Calu3 (cell line): ENCODE measurements at places on chromosomes 13 and 19. TPM values are rescaled to one million over a fixed set of nuclear protein-coding genes. Genes with fewer than 3 reads are reported as not detected.
A peak's percentile ranks its signal among the peaks of the same experiment; 100 is the strongest.

- no peak for DNase-seq
Observed at GRCh38 chr19:14413693-14414181, 5.4 kb downstream of the DDX39A start.

KCNN4 gene
- 147 and 152 TPM in 2 replicates for total RNA-seq

- no peak for DNase-seq
Observed at GRCh38 chr13:84962849-84963248, 836.4 kb downstream of the SLITRK6 start.

DNA sequence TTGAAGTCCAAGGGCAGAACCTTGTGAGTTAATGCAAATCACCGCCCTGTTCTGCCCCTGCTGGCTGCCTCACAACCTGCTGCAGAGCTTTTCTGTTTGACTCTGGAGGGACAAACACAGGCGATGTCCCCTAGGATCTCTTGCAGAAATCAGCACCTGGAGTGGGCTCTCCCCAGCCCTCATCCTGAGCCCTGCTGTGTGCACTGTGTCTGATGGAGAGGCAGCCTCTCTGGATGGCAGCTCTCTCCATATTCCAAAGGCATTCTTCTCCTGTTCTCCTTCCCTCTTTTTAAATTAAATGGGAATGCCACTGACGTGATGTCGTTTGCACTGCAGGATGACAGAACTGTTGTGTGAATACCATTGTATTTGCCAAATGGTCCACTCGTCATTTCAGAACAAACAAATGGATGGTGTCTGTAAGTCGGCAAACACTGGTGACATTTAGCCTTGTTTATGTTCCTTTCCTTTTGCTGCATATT is 184.1 kb downstream of the ZNF536 start:
- DNase-seq: no peak

DNA sequence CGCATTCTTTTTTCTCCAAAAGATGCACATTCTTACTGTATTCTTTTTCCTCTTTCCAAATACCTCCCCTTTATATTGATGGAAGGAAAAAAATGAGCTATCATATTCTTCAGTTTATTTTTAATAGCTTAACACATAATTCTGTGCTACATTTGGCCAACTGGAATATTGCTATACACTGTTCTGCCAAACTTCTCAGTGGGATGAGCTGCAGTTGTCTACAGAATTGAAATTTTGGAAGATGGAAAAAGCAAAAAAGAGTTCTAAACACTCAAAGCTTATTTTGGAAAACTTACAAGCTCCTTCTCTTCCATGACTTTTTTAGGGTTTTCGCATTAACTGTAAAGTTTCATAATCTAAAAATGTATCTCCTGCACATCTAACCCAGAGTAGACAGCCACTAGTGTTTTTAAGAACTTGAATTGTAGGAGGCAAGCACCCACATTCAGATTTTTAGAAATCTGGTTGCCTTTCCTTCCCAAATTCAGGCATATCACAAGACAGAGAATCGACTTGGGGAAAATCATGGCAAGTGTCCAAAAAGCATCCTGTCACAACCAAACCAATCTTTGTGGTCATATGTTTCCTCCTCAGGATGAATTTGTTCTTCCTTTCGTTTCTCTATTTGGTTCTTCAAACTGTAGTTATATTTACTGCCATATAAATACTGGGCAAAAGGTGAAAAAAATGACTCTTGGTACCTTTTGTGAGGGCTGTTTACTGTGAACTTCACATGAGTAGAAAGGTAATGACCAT is 111.4 kb upstream of the FRY start:
- no peak for DNase-seq

- no peak for DNase-seq
Observed at GRCh38 chr19:29285878-29286277, 72.9 kb upstream of the UQCRFS1 start.

GRCh38 chr19:54030895-54031586 is 32.7 kb downstream of the VSTM1 start:
- peak; percentile 55 for DNase-seq

SMIM24 gene
- total RNA-seq: 1.5 and 6.3 TPM in 2 replicates

METTL21C gene
- not detected in 2 replicates for total RNA-seq

DNA sequence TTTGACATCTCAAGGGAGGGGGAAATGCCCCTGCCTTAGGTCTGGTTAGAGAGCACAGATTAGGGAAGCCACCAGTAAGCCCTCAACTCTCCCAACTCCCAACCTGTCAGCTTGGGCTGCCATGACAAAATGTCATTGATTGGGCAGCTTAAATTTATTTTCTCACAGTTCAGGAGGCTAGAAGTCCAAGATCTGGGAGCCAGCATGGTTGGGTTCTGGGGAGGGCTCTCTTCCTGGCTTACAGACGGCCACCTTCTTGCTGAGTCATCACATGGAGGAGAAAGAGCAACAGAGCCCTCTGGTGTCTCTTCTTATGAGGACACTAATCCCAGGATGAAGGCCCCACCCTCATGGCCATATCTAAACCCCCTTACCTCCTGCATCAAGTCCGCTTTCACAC is 24.2 kb downstream of the C19orf12 start:
- DNase-seq: peak; percentile 43

DNA sequence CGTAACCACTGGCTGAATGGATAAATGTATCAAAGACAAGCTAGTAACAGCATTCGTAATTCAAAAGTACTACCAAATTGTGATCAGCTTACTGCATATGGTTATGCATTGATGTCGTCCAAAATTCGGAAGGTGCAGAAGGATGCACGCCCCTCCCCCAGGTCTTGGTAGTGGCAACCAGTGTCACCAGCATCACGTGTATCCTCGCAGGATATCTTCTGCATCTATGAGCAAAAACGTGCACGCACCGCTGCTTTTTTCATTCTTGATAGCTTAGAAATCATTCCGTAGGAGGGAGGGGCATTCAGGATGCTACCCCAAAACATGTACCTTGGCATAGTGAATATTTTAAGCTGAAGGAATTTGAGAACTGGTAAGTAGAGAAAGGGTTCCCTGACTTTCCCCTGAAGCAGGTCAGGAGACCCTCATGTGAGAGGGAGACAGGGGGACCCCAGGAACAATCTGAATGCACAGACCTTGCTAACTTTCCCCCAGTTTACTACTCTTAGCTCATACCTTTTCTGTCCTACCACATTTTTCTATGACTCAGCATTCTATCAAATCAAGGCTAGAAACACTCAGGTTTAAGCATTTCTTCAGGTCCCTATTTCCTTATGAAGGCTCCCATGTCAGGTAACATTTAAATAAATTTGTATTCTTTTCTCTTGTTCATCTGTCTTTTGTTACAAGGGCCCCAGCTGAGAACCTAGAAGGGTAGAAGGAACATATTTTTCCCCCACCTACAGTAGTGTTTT is 61.2 kb upstream of the TM9SF2 start:
- no peak for DNase-seq

DNA sequence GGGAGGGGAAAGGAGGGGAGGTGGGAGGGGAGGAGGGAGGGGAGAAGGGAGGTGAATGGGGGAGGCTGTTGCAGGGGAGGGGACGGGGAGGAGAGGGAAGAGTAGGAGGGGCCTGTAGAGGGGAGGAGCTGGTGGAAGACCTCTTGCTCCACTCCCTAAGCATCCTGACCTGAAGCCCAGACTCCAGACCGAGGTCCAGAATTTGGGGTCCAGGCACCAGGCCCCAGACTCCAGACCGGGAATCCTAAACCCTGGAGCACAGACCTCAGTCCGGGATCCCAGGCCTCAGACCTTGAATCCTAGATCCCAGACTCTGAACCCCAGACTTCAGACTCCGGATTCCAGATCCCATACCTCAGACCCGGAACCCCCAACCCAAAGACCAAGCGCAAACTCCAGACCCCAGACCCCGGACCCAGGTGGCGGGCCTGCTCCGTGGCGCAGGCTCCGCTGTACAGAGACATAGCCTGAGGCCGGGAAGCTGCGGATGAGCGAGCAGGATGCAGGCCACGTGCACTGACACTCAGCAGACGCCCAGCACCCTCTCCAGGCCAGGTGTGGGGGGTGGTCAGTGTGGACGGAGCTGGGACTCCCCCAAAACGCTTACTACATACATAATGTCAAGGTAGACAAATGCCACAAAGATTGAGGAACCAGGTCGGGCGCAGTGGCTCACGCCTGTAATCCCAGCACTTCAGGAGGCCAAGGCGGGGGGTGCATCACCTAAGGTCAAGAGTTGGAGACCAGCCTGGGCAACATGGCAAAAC is 710 bp upstream of the BTBD2 start:
- DNase-seq: peak; percentile 60

DNA sequence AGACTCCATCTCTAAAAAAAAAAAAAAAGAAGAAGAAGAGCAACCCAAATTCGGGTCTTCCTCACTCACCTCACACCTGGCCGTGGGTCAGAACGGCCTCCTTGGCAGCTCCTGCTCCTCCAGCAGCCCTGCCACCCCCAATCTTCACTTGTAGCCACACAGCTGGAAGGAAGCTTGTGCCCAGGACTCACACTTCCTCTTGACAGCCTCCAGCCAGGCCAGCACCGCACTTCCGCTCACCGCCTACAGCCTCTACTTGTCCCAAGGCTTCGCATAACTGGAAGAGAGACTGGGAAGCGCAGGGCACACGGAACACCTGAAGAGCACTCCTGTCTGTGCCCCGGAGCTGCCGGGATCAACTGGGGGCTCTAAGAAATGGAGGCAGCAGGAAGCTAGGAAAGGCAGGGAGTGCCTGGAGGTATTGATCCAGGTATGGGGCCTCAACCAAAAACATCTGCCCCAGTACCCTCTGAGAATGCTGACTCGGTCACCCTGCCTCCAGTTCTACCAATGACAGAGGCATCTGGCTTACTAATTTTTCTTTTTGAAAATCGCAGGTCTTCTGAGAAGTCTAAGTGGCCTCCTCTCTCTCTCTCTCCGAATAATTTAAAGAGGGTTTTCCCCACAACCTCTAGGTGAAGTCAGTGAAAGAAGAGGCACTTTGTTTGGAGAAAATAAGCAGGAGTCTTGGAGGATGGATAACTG is 31.1 kb upstream of the ATP12A start:
- no peak for DNase-seq

GRCh38 chr19:1309977-1310852 is 24.5 kb downstream of the EFNA2 start:
- no peak for DNase-seq

AKAP8L gene
- 94.0 and 96.8 TPM in 2 replicates for total RNA-seq

DNA sequence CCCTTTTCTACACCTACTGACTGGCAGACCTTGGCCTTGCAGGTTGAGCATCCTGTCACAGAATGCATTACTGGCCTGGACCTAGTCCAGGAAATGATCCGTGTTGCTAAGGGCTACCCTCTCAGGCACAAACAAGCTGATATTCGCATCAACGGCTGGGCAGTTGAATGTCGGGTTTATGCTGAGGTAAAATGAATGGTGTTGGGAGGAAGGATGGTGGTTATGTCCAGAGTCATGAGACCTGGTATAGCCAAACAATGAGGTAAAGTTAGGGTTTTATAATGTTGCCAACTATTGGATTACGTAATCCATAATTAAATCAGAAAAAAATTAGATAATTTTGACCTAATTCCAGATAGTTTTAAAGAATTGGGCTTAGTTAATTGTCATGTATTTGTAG is 212.5 kb downstream of the PCCA start:
- no peak for DNase-seq

ZNF154 gene
- total RNA-seq: not detected in 2 replicates

SIX5 gene
- 12.9 and 15.0 TPM in 2 replicates for total RNA-seq

- DNase-seq: no peak
Observed at GRCh38 chr13:73835138-73835721, 299.0 kb downstream of the KLF12 start.

GRCh38 chr19:32566246-32566830 is 14.7 kb upstream of the PDCD5 start:
- DNase-seq: no peak

DNA sequence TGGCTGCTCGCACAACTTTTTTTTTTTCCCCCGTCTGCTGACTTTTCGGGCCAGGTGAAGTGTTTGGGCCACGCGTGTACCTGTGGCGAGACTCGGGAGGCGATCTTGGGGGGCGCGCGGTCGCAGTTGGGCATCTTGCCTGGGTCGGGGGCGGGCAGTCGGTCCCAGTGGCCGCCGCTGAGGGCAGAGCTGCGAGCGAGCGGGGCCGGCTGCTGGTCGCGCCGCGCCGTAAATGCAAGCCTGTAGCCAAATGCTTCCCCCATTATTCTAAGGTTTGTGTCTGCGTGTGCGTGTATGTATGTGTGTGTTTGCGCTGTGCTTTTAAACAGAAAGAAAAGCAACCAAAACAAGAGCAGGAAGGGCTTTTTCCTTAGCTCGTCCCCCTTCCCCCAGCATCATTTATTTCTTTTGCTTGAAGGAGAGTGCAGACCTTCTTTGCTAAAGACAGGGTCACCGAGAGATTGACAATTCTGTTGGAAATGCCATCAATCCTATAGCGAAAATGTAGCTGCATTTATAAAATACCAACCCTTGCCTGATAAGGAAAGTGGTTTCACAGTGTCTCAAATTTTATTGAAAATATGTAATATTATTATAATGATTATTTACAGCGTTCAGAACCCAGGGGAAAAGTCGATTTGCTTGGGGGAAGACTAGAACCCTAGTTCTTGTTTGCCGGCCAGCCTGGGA is 143.2 kb upstream of the ZNF536 start:
- DNase-seq: no peak

GRCh38 chr13:82214341-82214740 is 1667.9 kb downstream of the SLITRK1 start:
- no peak for DNase-seq

- DNase-seq: no peak
Observed at GRCh38 chr13:109744512-109745051, 41.8 kb downstream of the IRS2 start.

GAPDHS gene
- total RNA-seq: not detected in 2 replicates

DNA sequence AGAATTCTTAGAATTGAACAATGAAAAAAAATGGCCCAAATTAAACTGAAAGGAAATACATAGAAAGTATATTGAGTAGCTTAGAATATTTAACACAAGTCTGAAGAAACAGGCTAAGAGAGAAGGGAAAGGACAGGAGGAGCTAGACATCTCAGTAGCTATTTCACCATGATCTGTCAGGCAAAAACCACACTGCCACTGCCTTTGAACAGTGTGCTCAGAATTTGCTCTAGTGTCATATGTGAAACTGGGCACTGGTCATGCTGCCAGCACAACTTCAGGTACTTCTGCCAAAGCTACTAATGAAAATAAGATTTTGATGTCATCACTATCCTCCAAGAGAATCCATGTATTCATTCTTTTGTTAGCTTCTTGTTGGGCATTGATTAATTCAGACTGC is 1280.8 kb upstream of the PCDH20 start:
- no peak for DNase-seq
